NCI-H1694 treated with DMSO at 0.1 percent for 48 hours (cell line): ENCODE measurements at places on chromosomes 4 and X.

- DNase-seq, result no peak
Observed at GRCh38 chr4:104449537-104449936, 45.2 kb downstream of the CXXC4 start.

GRCh38 chr4:33057736-33058135, 2337.6 kb downstream of the PCDH7 start:
- no peak for DNase-seq

DNA sequence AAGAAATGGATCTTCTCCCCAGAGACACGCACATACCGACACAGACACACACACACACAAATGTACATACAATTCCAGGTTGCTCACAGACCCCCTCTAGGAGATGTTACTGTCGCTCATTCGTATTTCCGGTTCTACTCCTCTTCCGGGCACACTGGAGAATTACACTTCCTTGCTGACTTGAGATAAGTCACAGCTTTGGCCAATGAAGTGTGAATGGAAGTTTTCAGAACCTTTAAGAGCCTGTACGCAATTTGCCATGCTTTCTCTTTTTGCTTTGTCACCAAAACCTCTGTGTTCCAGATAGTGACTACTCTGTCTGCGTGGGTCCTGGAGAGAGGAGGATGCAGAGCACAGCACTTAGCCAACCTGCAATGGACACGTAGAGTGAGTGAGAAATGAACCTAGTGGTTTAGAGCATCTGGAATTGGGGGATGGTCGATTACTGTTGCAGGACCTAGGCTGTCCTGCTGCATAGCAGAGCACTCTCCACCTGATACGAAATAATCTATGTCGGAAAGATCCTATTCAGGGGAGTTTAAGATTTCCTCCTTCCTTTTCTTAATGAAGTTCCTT, 239.5 kb upstream of the TET2 start:
- no peak for DNase-seq

- no peak for DNase-seq
Observed at GRCh38 chr4:107068116-107068515, 32.0 kb upstream of the DKK2 start.

- no peak for DNase-seq
Observed at GRCh38 chrX:37755025-37755424, 24.8 kb upstream of the CYBB start.

DNA sequence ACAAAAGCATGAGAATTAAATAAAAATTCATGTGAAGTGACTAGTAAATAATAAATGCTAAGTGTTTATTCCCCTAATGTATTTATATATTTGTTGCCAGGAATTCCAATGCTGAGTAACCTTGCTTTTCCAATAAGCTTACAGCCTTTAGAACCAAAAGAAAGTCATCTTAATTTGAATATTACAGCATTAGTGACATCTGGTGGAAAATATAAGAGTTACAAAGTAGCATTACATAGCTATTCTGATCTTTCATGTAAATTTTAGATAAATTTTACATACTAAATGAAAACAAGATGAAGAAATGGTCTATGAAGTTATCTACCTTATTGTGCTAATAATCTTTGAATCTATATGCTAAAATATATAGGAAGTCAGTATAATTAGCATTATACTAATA, 10.4 kb downstream of the MAD2L1 start:
- DNase-seq, result no peak

DNA sequence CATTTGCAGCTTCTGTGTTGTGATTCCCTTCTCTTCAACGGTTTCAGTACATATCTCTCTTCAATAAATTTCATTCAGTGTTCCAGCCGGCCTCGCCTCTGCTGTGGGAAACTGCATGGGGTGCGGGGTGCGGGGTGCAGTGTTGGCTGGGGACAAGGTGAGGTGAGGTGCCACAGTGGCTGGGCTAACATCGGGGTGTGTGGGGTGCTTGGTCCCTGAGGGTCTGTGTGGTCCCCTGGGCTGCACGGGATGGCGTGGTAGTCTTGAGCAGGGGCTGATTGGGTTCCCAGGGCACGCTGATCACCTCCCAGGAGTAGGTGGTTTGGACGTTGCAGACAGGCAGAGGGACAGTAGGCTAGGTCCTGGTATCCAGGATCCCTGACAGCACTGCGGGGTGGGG, 2.7 kb downstream of the PNMA6A start:
- no peak for DNase-seq

DNA sequence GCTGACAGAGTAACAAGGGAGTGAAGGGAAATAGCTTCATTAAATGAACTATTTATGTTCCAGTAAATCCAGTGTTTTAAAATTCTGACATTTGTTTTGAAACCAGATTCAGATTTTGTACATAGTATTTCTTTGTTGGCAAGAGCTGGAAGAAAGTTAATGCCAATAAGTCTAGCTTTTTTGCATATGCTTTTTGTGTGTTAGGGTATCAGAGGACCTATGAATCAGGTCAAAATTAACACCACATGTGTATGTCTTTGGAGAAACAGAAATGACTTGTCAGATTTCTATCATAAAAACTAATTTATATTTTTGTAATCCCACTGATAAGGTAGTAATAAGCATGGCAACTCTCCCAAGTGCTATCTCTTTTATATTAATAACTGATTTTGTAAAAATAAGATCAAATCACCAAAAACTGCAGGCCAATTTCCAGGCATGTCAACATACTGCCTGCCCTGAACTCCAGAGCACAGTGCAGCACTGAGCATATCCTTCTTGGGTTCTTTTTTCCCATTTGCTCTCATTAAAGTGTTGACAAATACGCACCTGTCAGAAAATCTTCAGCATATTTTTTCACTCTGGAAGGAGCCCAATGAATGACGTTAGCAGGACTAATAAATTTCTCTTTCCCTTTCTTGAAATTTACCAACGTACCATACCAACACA, 65.5 kb downstream of the SH3RF1 start:
- no peak for DNase-seq

GRCh38 chr4:100014616-100015015, 64.5 kb upstream of the H2AZ1 start:
- no peak for DNase-seq

GRCh38 chr4:8394061-8394519, 46.4 kb downstream of the ACOX3 start:
- DNase-seq, result peak; percentile 7

- DNase-seq, result peak; percentile 10
Observed at GRCh38 chrX:39196192-39197102, 395.2 kb downstream of the MID1IP1 start.

DNA sequence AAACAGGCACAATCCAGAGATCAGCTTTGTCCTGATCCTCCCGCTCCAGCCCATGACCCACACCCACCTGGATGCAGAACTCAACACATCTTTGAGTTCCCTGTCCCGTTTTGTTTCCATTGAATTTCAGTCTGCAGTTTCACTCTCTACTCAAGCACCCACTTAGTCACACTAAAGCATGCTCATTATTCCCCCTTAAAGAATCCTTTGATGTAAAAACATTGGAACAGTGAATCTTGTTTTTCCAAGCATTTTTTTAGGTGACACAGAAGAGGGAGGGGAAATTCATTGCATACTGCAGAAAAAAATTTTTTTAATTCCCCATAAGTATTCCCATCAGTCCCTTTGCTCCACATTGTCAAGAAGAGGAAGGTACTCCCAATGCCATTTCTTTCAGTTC, 249.7 kb upstream of the TTC29 start:
- no peak for DNase-seq

DNA sequence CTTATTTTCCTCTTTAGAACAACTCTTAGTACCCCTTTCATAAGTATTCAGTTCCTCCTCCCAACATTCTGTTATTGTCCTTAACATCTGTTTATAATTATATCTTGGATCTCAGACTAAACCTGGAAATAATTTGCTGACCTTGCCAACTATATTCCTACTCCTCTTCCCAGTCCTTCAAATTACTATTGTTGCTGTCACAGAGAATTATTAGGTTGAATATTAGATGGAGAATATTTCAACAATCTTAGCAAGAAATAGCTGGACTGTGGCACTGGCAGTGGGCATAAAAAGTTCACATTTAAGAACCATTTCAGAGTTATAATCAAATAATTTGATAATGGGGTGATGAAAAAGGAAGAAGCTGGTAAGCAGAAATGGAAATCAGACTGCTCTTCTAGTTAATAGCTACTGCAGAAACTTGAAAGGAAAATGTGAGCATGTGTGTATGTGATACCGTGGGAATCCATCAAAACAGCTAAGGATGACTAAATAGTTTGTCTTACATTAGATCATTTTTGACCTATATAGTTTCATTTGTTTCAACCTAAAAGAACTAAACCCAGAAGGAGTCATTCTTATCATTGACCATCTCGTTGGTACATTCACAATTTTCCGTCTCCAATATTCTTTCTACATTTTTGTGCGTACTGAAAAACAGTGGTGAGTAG, 43.3 kb upstream of the PRDM8 start:
- DNase-seq, result no peak

- no peak for DNase-seq
Observed at GRCh38 chrX:66553973-66554372, 84.9 kb downstream of the EDA2R start.

DNA sequence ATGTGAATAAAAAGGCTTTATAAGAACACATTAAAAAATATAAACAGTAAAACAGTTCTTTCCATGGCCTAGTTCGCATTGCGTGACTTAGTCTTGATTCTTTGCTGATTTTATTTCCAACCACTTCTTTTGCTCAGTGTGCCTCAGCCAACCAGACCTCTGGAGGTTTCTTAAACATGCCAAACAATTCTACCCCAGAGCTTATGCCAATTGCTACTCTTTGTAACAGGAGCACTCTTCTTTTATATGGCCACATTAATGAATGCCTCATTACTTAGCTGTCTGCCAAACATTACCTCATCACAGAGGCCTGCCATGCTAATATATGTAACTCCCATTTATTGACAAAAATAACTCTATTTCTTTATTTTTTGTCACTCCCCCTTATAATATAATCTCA, 202.3 kb downstream of the NDST4 start:
- DNase-seq, result no peak

DNA sequence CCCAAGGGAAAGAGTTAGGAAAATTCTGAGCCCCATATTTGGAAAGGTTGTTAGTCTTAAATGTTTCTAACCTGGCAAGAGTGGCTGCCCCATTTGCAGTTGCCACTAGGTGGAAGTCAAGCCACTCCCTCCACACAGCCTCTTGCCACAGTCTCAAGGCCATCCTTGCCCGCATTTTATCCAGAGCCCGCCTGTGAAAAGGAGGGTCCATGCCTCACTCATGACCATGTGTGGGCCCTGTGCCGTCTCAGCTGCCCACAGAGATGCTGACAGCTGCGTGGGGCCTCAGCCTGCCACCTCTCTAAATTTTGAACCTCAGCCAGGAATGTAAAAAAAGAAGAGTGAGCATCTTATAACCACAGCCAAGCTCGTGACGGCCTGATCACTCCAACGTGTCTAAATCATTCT, 201.5 kb upstream of the FAM241A start:
- DNase-seq, result no peak

GRCh38 chr4:48651914-48652313, 128.2 kb downstream of the FRYL start:
- no peak for DNase-seq

DNA sequence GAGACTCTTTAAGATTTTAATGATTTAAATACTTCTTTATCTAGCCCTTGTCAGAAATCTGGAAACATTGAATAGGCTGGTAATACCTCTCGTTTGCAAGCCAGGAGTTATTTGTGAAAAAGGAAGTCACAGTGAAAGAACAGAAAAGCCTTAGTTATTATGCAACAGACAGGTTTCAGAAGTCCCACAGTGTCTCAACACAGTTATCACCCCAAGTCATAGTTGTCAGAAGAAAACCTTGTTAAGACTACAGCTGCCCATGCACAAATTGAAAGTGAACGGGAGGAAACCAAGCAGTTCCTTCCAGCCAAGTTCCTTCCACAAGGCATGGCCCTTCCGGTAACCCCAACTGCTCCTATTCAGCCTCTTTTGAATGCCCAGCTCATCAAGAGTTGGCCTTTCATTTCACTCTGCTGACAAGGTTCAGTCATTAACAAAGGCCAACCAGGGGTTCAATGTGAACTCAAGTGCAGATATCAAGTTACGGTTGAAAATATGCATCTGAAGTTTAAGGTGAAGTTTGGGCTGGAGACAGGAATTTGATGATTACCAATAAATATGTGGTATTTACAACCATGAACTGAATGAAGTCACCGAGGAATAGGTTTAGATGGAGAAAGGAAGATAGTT, 15.6 kb downstream of the ALPK1 start:
- DNase-seq, result no peak

GRCh38 chr4:107452717-107453630, 267.1 kb downstream of the PAPSS1 start:
- no peak for DNase-seq

DNA sequence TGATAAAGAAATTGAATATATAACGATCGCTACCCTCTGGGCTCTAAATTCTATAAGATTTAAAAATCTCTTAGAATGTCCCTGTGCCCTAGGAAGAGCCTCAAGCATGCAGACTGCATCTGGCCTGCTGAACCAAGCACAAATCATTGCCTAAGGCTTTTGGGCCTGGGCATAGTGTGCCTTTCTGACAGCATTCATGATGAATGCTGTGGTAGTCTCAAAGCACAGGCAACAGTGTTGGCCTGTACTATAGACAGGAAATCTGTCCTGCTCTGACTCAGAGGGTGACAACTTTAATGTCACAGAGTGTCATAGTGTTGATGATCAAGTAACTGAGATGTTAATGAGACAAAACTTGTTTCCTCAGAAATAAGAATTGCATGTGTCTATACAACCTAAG, 717.3 kb downstream of the STIM2 start:
- DNase-seq, result no peak

DNA sequence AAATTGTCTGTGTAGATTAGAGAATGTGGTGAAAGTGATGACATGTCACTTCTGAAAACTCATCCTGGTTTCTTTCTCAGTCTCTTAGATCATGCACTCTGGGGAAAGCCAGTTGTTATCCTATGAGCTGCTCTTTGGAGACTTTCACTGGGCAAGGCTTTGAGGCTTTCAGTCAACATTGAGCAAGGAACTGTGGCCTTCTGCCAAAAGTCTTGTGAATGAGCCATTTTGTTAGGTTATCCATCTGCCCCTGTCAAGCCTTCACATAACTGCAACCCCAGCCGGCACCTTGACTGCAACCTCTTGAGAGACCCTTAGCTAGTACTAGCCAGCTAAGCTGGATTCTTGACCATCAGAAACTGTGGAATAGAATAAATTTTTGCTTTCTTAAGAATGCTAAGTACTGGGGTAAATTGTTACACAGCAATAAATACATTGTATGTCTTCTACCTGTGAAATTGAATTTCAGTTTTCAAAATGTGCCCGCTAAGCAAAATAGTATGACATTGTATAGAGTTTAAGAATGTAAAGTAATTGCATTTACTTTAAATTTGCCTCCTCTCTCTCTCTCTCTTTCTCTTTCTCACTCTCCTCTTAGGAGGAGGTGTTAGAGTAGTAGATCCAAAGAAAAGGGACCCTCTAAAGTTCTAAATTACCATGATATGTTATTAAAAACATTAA, 1273.0 kb downstream of the RAPGEF2 start:
- no peak for DNase-seq

- DNase-seq, result peak; percentile 5
Observed at GRCh38 chr4:1365271-1366178, 18.5 kb downstream of the UVSSA start.

- DNase-seq, result no peak
Observed at GRCh38 chr4:48254381-48255071, 15.1 kb downstream of the TEC start.

DNA sequence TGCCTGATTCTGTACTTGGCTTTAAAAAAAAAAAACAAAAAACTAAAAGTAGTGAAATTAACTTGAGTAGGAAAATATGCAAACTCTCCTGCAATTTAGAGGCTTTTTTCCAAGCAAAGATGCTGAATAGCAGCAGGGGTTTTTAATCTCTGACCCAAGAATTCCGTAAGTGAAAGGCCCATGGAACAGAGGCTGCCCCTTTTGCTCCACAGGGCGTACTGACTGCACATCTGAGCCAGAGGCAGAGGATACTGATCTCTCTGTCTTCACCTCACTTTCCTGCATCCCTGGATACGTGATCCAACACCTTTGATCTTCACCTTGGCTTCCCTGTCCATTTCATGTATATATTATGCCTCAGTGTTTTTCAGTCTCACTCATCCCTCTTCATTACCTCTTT, 3.9 kb downstream of the FAM149A start:
- DNase-seq, result no peak
